Stimulated activated CD8-positive, alpha-beta memory T cell treated with anti-CD3 and anti-CD28 coated beads, Interleukin-7, amount 100 ng/mL, for 1 hour (primary cell): ENCODE measurements at places on chromosomes 1 and 21.

- no peak for DNase-seq
Observed at GRCh38 chr1:65064981-65065380, 83.0 kb upstream of the AK4 start.

DNA sequence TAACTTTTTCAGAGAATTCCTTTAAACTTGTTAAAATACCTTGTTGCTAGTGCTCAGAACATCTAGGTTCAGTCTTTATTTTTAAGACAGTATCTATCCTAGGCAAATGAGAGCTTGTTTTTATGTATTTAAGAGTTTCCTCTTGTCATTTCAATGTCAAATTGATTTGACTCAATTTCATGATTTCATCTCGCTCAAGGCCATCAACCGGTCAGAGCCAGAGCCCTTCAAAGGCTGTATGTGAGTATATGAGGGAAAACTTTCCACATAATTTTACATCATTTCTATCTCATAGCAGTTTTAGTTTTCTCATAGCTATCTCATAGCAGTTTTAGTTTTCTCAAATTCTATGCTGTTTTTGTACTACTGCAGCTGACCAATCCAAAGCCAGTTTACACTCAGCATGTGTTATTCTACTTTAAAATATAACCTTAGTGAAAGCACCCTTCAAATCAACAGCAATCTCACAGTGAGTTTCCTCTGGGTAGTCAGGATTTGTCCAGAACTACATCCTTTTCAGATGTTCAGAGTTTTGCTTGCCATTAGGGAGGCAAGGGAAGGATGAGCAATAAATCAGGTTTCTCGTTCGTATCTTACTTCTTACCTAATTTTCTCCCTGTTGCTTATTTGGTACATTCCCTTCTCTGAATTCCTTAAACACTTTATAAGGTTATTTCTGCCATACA lies 12.7 kb downstream of the HNRNPU start:
- no peak for DNase-seq

- no peak for DNase-seq
Observed at GRCh38 chr1:169610108-169610507, 19.8 kb downstream of the SELP start.

GRCh38 chr21:46425041-46425440 lies 33.6 kb upstream of the DIP2A start:
- no peak for DNase-seq

DNA sequence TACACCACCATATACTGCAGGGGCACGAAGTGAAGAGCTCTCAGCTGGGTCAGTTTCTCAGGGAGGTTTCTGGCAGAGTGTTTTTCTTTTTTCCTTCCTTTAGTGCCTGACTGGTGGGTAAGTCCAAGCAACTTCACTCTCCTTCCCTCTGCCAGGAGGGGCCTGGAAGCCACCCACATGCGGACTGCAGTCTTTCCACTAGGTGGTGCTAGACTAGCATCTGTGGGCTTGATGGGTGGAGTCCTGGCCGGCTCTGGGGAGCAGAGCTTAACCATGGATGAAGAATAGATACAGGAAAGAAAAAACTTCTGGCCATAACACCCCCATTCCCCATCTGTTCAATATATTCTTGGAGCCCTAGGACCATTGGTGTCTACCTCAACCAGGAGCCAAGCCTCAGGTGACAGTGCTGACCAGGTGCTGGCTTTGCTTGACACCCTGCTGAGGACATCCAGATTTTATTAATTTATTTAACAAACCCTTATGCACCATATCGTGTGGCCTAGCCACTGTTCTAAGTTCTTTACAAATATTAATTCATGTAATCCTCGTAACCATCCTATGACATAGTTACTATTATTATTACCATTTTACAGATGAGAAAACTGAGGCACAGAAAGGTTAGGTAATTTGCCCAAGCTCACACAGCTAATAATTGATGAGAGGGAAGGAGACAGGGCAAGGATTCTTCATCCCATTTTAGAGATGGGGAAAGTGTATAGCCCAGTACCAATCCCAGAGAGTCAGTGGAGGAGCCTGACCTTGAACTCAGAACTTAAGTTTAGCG lies 126.7 kb upstream of the CSF3R start:
- no peak for DNase-seq

DNA sequence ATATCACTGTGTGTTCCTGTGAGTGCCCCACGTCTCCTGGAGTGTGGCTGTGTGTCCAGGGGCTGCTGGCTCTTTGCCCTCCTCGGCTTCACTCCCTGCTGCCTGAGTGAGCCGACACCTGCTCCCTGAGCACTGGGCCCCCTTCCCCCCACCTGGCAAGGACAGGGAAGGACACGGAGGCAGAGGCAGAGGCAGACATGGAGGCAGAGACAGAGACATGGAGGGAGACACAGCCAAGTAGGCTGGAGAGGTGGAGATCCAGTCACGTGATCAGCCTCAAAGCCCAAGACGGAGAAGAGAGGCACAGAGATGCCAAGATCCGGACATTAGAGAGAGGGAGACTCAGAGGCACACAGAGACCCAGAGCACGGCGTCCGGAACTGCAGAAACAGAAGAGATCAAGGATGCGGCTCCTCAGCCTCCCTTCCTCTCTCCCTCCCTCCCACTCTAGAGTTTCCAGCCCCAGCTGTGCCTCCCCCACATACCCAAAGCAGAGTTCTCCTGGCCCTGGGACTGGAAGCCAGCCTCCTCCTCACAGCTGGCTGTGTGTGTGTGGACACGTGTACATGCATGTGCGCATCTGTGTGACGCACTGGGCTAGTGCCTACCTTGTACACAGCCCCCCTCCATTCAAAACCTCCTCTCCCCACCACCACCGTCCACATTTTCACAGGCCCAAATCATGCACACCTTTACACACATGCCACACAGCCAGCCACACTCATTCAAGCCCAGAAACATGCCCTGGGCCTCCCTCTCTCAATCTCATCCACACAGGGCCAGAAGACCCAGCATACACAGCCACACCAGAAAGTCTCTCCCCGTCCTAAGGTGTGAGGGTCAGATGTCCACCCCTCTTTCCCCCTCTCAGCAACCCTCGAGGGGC lies 39.1 kb upstream of the WASF2 start:
- DNase-seq = no peak

DNA sequence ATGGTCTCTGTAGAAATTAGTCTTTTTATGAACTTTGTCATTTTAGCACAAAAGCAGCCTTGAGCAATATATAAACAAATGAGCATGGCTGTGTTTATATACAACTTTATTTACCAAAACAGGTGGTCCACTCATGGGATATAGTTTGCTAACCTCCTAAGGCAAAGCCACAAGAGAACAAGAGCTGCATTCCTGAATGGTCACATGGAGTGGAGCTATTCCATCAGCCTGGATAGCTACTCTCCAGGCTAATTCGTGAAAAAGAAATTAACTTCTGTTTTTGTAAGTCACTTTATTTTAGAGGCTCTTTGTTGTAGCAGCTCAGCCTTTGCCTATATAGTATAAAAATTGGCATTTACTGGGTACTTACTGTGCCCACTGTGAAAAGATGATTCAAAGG lies 163.3 kb upstream of the FAM78B start:
- no peak for DNase-seq

GRCh38 chr1:200172311-200172710 lies 144.8 kb downstream of the NR5A2 start:
- DNase-seq = no peak

DNA sequence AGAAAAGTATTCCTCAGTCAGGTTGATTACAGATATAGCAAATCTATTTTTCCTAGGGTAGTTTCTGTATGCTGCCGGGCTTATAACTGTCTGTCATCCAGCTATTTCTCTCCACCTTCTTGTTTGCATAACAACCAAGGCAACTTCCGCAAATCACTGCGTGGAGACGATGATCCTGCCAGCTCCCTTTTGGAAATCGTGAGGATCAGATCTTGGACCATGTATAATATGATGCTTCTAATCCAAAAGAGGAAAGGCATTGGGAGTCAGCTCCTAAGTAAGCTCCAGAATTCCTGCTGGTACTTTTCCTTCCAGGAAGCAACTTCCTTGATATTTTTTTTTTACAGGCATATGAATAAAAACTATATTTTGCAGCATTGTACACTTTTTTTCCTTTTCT lies 445 bp upstream of the RGS4 start:
- DNase-seq = no peak

GRCh38 chr21:34008618-34009017 lies 64.8 kb upstream of the MRPS6 start:
- DNase-seq = no peak

DNA sequence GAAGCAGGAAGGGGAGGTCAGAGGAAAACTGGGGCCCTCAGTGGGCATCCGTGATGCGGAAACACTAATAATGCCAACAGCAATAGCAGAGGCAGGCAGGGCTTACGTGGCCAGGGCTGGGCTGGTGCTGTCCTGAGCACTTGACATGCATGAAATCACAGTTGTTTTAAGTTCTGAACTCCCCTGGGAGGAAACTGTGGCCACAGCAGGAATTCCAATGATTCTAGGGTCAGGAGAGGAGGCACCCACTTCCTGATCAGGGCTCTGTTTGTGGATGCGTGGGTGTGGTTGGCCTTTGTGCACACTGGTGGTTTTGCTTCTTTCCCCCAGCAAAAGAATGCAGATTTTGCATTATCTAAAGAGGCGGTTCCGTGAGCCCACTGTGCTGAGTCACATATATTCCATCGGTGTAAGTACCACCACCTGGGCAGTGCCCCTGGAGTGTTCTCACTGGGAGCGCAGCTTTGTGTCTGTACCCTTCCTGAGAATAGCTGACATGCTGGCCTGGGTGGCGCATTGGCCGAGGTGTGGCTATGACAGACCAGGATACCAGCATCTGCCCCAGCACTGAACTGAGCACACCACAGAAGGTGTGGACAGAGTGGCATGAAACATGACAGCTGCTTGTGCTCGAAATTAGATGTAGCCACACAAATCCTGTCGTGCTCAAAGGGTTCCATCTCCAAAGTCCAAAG lies 71.0 kb downstream of the PDE9A start:
- no peak for DNase-seq

- DNase-seq = no peak
Observed at GRCh38 chr21:33817138-33817537, 98.5 kb downstream of the ATP5PO start.
